ENCODE measurements at places on chromosomes 16 and 17. TPM values are rescaled to one million over a fixed set of nuclear protein-coding genes. Genes with fewer than 3 reads are reported as not detected.
A peak's percentile ranks its signal among the peaks of the same experiment; 100 is the strongest.

The KRTAP4-1 gene
- not detected for total RNA-seq

DNA sequence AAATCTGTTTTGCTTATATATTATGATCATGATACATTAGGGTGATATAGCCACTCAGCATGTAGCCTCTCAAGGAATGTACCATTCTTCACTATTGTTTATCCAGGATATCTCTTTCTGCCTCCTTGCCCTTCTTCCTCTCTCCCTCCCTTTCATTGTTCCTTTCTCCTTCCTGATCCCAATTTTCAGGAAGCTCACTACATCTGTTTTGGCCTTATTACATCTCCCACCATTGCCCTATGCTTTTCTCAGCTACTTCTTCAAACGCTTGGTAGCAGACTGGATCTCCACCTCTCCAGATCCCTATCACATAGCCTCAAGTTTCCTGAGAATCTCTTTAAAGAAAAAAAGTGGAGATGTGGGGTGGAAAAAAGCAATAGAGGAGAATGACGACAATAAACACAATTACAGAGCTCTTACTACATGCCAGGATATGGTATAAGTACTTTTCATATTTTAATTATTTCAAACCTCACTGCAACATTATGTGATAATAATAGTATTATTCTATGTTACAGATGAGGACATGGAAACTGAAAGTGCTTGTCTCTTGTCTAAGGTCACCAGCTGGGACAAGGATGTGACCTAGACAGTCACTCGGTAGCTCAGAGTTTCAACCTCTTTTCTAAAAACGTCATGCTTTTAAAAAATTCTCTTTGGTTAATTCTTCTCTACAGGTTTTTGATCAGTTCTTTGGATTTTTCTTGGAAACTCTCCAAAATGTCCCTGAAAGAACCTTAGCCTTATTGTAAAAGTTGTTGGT, 959.1 kb downstream of the CDH11 start:
- H3K4me3 ChIP-seq, result no peak overlapping the region
- DNase-seq, result no peak
- no peaks in the 10 kb centered on the region for H3K27me3 ChIP-seq
- no peaks in the 10 kb centered on the region for H3K36me3 ChIP-seq

DNA sequence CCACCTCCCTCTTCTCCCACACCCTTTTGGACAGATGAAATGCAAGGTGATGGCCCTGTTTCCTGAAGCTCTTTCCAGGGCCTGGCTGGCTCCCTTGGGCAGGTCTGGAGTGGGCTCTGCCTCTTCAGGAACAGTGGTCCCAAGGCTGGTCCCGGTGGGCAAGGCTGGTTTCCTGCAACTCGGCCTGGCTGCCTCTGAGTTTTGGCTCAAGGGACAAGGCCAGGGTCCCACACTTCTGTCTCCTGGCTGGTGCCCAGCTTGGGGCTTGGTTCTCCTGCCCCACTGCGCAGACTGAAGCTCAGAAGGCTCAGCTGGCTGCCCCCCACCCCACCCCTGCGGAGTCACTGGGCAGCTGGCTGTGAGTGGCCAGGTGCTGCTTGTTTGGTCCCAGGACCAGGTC, 3.8 kb upstream of the ACTG1 start:
- H3K27ac ChIP-seq, result peak overlapping the region; percentile 96
- H3K4me3 ChIP-seq, result no peak overlapping the region
- no peak for DNase-seq
- H3K27me3 ChIP-seq, result no peaks in the 10 kb centered on the region

GRCh38 chr16:67406111-67406971, 9.9 kb downstream of the ZDHHC1 start:
- H3K36me3 ChIP-seq, result no peaks in the 10 kb centered on the region
- DNase-seq, result no peak
- no peaks in the 10 kb centered on the region for H3K4me1 ChIP-seq
- no peak overlapping the region for H3K4me3 ChIP-seq

- no peaks in the 10 kb centered on the region for H3K4me1 ChIP-seq
- H3K4me3 ChIP-seq, result no peak overlapping the region
- no peaks in the 10 kb centered on the region for H3K27me3 ChIP-seq
- H3K36me3 ChIP-seq, result no peaks in the 10 kb centered on the region
Measured at GRCh38 chr17:22310717-22311686, 618.7 kb downstream of the KCNJ18 start.

GRCh38 chr16:20844588-20844987, 38.3 kb downstream of the REXO5 start:
- H3K4me3 ChIP-seq, result no peak overlapping the region
- no peak for DNase-seq
- no peaks in the 10 kb centered on the region for H3K36me3 ChIP-seq
- no peaks in the 10 kb centered on the region for H3K4me1 ChIP-seq
- H3K27me3 ChIP-seq, result no peaks in the 10 kb centered on the region
- H3K27ac ChIP-seq, result no peak overlapping the region
